ENCODE measurements at places on chromosomes 12 and 14.

DNA sequence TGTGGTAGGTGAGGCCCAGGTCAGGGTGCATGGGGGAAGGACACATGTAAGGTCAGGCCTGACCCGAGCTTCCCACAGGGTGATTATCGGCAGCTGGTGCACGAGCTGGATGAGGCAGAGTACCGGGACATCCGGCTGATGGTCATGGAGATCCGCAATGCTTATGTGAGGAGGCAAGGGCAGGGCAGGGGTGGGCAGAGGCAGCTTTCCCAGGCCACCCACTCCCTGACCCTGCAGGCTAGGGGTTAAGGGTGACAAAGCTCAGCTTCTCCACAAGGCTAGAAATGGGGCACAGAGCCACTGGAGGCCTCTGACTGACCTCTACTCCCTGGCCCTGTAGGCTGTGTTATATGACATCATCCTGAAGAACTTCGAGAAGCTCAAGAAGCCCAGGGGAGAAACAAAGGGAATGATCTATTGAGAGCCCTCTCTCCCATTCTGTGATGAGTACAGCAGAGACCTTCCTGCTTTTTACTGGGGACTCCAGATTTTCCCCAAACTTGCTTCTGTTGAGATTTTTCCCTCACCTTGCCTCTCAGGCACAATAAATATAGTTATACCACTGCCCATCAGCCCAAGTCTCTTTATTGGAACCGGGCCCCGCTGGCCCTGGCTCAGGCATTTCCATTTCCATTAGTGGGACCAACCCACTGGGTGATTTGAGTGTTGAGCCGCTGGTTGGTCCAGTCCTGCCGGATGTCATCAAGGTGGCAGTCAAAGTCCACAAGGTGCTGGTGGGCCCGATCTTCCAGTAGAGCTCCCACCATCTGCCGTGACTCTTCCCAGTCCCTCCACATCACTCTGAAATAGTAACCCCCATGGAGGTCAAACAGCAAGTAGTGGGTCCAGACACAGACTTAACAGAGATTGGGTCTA, 2.6 kb downstream of the PSME1 start:
- no peak for DNase-seq

DNA sequence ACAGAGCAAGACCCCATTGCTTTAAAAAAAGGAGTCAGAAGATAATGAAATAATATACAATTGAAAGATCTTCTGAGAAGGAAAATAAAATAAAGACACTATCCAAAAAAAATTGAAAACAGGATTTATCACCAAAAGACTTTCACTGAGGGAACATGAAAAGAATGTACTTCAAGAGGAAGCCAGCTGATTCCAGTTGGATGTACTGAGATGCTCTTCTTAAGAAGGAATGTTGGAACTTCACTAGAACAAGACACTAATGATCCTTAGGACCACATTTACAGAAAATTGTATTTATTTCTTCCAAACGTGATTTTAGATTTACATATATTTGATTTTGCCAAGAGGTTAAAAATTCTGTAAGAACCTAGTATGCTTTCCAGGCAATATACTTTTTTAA, 65.6 kb upstream of the CNOT2 start:
- DNase-seq = no peak

DNA sequence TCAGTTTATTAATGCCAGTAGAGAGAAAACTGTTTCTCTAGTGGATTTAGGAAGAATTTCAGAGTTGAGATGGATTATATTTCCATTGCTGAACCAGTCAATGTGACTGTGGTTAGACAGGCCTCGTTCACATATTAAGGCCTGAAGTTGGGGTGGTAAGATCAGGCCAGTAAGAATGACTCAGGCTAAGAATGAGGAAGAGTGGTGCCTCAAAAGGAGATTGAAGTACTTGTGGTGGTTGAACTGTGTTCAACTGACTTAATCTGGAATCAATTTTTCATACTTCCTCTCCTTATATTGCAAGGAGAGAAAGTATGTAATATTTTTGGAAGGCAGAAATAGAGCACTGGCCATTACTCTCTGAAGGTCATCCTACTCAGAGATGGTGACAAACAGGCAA, 37.8 kb upstream of the ATF7IP start:
- DNase-seq = no peak

DNA sequence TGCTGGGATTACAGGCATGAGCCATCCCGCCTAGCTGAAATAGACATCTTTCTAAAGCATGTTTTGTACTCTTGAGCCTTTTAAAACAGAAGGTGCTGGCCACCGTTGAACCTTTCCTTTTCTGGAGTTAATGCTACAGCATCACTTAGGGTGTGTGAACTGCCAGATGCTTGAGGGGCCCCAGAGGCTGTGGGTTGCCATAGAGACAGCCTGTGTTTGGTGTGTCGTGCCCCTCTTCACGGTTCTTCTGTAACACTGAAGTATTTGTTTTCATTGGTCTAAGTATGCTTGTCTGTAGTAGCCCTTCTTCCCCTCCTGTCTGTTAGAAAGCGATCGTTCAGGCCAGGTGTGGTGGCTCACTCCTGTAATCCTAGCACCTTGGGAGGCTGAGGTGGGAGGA, 30.8 kb downstream of the PLEKHG3 start:
- no peak for DNase-seq

- no peak for DNase-seq
Observed at GRCh38 chr12:130331146-130331545, 6.5 kb upstream of the PIWIL1 start.

DNA sequence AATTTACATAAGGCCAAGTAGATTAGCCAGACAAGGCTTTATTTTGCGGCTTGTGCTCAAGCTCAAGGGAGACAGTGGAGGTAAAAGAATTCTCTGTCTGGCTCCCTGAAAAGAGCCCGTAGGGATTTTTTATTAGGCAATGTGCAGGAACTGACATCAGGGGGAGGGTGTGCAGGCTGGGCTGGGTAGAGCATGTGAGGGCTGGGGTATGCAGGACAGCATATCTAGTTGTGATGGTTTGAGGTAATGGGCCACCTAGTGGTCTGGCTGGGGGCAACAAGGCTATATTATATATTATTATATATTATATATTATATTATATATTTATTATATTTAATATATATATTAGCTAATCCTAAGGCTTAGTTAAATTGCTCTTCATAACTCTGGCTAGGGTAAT, 102.1 kb downstream of the TMEM117 start:
- no peak for DNase-seq

DNA sequence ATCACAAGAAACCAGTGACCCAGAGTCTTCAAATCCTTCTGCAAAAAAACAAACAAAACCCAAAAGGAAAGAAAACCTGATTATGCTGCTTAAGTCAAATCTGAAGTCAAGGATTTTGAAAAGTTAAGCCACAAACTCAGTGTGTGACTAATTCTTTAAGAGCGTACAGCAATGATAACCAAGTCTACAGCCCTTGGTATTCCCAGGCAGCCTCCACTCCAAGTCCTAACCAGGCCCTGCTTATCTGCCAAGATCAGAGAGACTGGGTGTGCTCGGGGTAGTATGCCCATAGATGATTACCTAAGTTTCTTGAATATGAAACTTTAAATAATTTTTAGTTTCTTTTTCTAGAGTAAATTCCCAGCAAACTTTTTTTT, 13.1 kb downstream of the PGAM5 start:
- DNase-seq = no peak

GRCh38 chr12:71536939-71537622, 97.5 kb downstream of the LGR5 start:
- DNase-seq = no peak
